ENCODE measurements at places on chromosomes 13 and 19.

- DNase-seq: peak; percentile 66
Observed at GRCh38 chr13:68714292-68714691, 1393.3 kb upstream of the ATXN8OS start.

DNA sequence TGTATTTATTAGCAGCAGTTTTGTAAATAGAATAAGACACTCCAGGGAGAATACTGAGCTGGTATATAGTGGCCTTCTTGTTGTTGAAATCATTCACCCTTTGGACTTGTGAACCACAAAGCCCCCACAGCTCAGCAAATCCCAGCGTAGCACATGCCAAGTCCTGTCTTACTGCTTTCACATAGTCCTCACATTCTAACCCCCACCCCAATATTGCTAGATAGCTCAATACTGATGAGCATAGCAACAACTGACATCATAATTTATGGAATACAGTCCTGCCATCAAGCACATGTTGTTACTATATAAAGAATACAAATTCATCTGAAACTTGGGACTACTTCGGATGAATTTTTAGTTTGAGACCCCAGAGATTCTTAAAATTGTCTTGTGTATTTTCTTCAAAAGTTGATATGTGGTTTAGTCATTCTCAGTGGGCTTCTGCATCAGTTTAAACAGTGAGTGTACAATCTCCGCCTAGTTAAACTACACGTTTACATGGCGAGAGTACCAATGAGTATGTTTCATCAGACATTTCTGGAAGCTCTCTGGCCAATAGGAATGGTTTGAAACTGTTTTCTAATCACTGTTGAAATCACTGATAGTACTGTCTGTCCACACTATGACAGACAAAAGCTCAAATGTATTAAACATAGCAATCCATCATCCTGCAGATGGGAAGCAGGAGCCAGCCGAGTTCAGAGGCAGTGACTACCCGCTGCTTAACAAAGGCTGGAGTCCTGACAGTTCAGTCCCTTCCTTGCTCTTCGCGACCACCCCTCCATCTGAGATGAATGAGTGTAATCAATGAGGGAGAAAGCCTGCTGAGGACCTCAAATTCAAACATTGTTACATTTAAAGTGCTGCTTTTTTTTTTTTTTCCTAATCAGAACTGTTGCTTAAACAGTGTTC lies 15.2 kb downstream of the DACH1 start:
- DNase-seq: no peak

- DNase-seq: no peak
Observed at GRCh38 chr13:34883396-34883795, 58.7 kb upstream of the NBEA start.

DNA sequence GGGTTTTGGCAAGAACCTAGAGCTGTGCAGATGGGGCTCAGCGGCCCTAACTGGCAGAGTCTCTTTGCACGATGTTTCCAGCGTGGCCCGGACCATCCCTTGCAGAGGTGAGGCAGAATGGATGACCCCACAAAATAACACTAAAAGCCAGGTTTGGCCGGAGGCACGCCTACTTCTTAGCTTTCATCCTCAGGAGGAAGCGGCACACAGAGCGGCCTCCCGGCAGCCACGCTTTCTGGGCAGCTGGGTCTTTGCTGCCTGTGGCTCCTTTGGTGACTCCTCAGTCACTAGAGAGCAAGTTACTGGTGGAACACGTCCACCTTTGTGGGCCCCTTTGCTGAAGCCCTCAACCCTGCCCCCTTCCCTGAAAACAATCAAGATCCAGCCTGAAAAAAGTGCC lies 25.2 kb downstream of the TEX29 start:
- DNase-seq: no peak

- no peak for DNase-seq
Observed at GRCh38 chr13:104021806-104022397, 955.7 kb upstream of the SLC10A2 start.

- no peak for DNase-seq
Observed at GRCh38 chr13:33011828-33012470, 4.3 kb upstream of the KL start.

GRCh38 chr13:81682081-81682630 lies 1341.2 kb upstream of the SPRY2 start:
- DNase-seq: no peak

Measured in GM23338 (cell line).